SK-MEL-5 (cell line): ENCODE measurements at places on chromosomes 2 and 18.

- DNase-seq = no peak
Observed at GRCh38 chr2:26345283-26345544, 729 bp upstream of the SELENOI start.

GRCh38 chr2:95061119-95061512, 35.6 kb downstream of the MAL start:
- DNase-seq = no peak

DNA sequence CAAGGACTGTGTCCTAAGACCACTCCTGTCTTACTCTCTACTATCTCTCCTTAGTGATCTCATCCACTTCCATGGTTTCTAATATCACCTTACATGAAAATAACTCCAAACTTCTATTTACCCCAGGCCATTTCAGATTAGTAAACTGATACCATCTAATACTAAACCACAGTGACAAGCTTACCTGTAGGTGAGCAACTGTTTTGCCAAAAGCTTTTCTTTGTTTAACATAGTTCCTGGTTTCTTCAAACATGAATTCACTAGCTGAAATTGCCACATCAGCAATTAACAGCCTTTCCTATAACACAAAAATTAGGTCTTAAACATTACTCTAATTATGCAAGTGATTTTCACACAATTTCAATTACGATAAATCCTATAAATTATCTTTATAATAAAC, 22.1 kb downstream of the ACADL start:
- DNase-seq = no peak

- no peak for DNase-seq
Observed at GRCh38 chr18:46771141-46771540, 14.3 kb upstream of the ST8SIA5 start.

- no peak for DNase-seq
Observed at GRCh38 chr2:213834331-213834730, 550.1 kb downstream of the SPAG16 start.

- no peak for DNase-seq
Observed at GRCh38 chr2:207357216-207357615, 172.5 kb upstream of the CREB1 start.
